ENCODE measurements at places on chromosomes 5 and 9.

GRCh38 chr5:148880696-148881095 lies 54.3 kb downstream of the ADRB2 start:
- DNase-seq = no peak

- no peak for DNase-seq
These were observed 20.0 kb upstream of the GRIN3A start for GRCh38 chr9:101758304-101758930.

GRCh38 chr9:18905028-18905882 lies 127.8 kb downstream of the SAXO1 start:
- DNase-seq = peak; percentile 57

- no peak for DNase-seq
These were observed 26.1 kb upstream of the SLC28A3 start for GRCh38 chr9:84366683-84367082.

Data from HCEC 1CT (cell line).